T1000 (cell line): ENCODE measurements at places on chromosomes 6 and 20.

DNA sequence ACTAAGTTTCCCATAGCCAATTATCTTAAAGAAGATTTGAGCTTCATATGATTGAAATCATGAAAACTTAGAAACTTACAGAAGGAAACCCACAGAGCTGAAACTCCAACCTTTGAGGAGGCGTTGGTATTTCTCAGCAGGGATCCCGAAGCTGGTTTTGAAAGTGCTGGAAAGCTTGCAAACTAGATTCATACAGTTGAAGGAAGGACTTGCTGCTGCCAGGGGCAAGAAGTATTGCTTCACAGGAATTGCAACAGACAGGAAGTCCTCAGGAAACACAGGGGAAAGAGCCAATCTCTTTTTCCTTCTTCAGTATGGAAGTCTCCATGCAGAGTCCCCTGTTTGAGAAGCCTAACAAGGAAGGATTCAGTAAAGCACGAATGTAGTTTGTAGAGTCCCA lies 419.7 kb downstream of the CD109 start:
- DNase-seq, result no peak

- no peak for DNase-seq
Measured at GRCh38 chr6:10390495-10391298, 24.2 kb downstream of the TFAP2A start.

GRCh38 chr6:69985180-69985579 lies 118.8 kb downstream of the COL19A1 start:
- DNase-seq, result no peak

GRCh38 chr6:162733489-162733888 lies 5.7 kb downstream of the PACRG start:
- no peak for DNase-seq

DNA sequence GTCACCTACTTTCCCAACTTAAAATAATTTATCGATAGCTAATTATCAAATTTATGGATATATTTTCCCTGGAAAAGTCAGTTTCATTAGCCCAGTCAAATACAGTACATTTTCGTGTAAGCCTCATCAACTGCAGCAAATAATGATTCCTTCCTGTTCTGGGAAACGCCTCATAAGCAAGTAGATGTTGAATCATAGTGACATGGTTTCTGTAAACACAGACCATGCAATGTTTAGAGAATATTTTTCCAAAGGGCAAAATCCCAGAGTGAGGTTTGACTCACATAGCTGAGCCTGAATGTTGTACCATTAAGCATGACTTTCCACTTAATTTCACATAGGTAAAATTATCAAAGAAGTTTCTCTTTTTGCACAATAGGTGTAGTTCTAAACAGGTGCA lies 16.7 kb upstream of the VNN1 start:
- no peak for DNase-seq

DNA sequence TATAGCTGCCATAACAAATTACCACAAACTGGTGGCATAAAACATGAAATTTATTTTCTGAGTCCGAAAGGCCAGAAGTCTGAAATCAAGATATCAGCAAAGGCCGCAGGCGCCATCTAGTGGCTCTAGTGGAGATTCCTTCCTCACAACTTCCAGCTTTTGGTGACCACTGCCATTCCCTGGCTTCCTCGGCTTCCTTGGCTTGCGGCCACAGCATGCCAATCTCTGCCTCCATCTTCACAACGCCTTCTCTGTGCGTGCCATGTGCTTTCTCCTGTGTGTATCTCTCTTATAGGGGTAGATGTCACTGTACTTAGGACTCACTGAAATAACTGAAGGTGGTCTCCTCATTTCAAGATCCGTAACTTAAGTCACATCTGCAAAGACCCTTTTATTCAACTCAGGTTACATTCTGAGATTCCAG lies 5.4 kb upstream of the PLAGL1 start:
- peak; percentile 57 for DNase-seq

DNA sequence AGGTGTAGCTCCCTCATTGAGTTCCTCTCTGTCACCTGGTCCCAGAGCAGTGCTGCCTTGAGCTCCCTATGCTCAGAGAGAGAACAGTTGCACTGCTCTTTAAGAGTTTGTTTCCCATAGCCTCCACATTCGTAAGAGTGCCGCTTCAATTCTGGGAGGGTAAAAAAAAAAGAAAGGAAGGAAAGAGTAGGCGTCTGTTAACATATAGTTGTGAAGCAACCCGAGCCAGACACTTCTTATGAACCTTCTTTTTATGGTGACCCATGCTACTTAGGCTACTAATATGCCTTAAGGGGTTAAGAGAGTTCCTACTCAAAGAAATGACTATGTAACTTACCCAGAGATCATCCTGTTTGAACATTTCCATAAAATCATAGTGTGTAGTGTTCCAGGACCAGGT lies 4.3 kb upstream of the ARG1 start:
- DNase-seq, result no peak

DNA sequence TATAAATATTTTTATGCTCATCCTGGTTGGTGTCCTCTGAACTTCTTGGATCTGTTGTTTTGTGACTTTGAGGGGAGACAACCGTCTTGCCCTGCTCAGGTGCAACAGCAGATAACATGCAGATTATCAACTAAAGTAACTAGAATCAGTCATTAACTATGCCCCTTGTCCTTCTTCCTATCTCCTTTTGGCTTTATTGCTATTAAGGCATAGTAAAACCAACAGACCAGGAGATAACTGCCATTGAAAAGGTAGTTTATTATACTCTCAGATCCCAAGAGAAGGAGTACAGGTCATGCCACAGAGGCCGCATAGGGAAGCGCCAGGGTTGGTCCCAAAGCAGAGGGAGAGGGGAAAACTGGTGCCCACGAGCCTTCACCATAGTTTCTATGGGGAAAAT lies 418.2 kb downstream of the GJA1 start:
- DNase-seq, result no peak

- no peak for DNase-seq
Measured at GRCh38 chr6:6695625-6696276, 107.2 kb downstream of the LY86 start.

DNA sequence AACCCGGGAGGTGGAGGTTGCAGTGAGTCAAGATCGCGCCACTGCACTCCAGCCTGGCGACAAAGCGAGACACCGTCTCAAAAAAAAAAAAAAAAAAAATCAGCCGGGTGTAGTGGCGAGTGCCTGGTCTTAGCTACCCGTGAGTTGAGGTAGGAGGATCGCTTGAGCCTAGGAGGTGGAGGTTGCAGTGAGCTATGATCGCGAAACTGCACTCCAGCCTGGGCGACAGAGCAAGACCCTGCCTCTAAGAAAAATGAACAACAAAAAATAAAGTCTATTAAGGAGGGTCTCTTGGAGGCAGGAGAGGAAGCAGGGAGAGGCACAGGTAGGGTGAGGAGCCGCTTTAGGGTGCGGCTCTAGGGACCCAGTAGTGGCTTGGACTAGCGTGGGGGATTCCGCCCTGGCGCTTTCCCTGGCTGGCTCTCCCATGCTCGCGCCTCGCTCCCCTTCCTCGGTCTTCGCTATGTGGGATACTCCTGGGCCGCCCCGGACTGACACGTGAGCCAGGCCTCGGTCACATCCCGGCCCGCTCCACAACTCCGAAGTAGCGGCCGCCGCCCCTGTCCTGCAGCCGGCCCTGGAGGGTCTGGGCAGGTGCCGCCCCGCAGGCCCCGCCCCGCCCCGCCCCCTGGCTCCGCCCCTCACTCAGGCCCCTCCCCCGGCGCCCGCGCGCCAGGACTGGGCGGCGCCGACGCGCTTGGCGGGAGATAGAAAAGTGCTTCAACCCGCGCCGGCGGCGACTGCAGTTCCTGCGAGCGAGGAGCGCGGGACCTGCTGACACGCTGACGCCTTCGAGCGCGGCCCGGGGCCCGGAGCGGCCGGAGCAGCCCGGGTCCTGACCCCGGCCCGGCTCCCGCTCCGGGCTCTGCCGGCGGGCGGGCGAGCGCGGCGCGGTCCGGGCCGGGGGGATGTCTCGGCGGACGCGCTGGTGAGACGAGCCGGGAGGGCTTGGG lies at the start of gene MYBL2:
MYBL2 (plus strand) TSS at position 739 of the 953 bp plus-strand sequence; CDS start at position 909, 170 bp downstream.
- peak; percentile 78 for DNase-seq
